Esophagus squamous epithelium (tissue), 5 donors: ENCODE measurements at places on chromosomes 12 and 14. TPM values are rescaled to one million over a fixed set of nuclear protein-coding genes. Genes with fewer than 3 reads are reported as not detected.

The PHETA1 gene
- total RNA-seq, result 7.1 TPM

The PTPRB gene
- total RNA-seq, result 4.4 TPM

The CEP290 gene
- 0.72 TPM for total RNA-seq

The TBX3 gene
- total RNA-seq, result 2.0 TPM

The OR10AD1 gene
- not detected for total RNA-seq

The CATSPERB gene
- total RNA-seq, result 0.82 TPM

The KRT82 gene
- total RNA-seq, result not detected

DNA sequence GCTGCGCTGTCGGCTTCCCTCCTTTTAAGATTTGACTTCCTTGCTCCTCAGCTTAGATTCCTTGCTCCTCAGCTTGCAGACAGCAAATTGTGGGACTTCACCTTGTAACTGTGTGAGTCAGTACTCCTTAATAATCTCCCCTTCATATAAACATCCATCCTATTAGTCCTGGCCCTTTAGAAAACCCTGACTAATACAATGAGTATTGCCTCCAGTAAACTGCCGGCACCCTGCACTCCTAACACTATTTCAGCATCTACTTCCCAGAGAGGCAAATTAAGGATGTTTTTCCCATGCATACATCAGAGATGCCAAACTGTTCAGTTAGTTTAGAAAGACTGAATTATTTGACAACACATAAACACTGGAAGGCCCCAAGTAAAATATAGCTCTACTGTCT is 611.3 kb upstream of the TMEM132C start:
- DNase-seq, result no peak

GRCh38 chr12:96466939-96467751 is 22.2 kb upstream of the CFAP54 start:
- DNase-seq, result no peak

GRCh38 chr12:115882936-115883335 is 394.6 kb downstream of the MED13L start:
- DNase-seq, result no peak

GRCh38 chr14:65214741-65215140 is 112.4 kb upstream of the MAX start:
- DNase-seq, result no peak

GRCh38 chr12:92654929-92655328 is 47.9 kb upstream of the PLEKHG7 start:
- DNase-seq, result no peak

- no peak for DNase-seq
Observed at GRCh38 chr12:114815026-114815795, 131.2 kb upstream of the TBX3 start.

GRCh38 chr14:68368850-68369249 is 424.0 kb downstream of the ZFP36L1 start:
- no peak for DNase-seq

- no peak for DNase-seq
Observed at GRCh38 chr14:90438841-90439240, 42.0 kb downstream of the CALM1 start.

GRCh38 chr12:22413592-22413991 is 79.1 kb upstream of the ST8SIA1 start:
- no peak for DNase-seq

- no peak for DNase-seq
Observed at GRCh38 chr14:73789989-73790581, 61.5 kb upstream of the PTGR2 start.

GRCh38 chr14:23025151-23025814 is 9.4 kb downstream of the PSMB5 start:
- no peak for DNase-seq

DNA sequence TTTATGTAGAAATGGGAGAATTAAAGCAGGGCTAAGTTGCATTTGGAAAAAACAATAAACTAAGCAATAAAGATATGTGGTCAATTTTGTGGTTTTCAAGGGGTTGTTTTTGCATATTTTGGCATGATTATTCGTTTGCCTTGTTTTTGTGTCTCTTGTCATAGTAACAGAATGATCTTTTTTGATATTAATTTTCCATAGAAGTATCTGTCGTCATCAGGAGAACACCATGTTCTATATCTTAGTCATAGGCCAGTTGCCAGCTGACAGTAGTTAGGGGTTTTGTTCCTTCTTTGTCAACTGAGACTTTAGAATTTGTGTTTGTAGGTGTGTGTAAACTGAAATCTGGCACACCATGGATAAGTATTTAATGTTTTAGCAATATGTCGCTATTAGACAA is 1354.8 kb downstream of the LRFN5 start:
- DNase-seq, result no peak

DNA sequence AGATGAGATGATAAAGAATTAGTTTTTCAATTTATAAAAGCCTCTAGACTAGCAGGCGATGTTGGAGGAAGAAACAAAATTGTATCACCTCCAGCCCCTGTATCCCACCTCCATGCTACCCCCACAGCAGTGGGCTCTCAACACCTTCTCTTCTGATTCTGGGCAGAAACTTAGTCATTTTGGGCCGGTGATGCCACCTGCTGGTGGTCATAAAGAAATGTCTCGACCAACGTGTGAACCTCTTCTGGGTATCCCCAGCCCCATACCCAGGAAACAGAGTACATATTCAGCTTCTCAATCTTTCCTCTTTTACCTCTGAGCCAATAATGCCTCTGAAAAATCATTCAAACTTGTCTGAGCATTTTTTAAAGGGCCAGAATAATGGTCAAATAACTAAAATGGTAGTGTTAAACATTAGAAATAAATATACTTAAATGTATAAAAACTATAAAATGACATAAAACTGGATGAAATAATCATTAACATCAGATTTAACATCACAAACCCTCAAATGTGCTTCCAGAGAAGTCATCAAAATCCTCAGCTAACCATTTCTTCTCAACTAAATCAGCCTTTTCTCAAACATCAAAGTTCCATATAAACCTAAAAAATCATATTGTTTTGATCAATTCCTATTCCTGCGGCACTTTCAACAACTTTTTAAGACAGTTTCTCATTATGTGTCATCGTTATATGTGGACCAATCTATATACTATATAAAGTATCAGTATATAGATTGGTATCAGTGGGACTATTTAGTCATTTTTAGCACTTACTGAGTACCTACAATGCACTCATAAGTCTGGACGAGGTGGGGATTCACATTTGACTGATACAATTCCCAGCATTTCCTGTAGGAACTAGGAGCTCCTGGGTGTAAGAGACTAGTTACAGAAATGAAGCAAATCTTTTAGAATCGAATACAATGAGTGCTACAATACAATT is 69.4 kb downstream of the ATXN2 start:
- no peak for DNase-seq

DNA sequence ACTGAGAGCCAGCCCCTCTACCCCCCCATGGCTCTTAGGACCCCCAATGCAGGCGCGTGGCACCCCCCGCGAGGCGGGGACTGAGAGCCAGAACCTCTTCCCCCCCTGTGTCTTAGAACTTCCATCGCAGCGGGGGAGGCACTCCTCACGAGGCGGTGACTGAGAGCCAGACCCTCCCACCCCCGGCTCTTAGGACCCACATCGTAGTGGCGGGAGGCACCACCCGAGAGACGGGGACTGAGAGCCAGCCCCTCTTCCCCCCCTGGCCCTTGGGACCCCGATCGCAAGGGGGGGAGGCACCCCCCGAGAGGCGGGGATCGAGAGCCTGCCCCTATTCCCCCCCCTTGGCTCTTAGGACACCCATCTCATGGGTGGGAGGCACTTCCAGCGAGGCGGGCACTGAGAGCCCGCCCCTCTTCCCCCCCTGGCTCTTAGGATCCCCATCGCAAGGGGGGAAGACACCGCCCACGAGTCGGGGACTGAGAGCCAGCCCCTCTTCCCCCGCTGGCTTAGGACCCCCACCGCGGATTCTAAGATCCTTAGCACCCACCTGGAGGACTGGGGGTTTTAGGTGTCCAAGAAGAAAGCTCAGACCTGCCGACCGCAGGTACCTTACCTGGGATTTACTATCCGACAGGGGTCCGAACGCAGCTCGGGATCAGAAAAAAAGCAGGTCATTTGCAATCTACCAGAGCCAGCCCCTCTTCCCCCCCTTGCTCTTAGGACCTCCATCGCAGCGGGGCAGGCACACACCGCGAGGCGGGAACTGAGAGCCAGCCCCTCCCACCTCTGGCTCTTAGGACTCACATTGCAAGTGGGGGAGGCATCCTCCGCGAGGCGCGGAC is 44.9 kb downstream of the DDX11 start:
- no peak for DNase-seq

- DNase-seq, result no peak
Observed at GRCh38 chr14:31271648-31272047, 64.1 kb upstream of the HECTD1 start.
